ENCODE measurements at places on chromosomes 1 and 21.

GRCh38 chr1:77686796-77687518 is 4.5 kb upstream of the ZZZ3 start:
- DNase-seq, result no peak

DNA sequence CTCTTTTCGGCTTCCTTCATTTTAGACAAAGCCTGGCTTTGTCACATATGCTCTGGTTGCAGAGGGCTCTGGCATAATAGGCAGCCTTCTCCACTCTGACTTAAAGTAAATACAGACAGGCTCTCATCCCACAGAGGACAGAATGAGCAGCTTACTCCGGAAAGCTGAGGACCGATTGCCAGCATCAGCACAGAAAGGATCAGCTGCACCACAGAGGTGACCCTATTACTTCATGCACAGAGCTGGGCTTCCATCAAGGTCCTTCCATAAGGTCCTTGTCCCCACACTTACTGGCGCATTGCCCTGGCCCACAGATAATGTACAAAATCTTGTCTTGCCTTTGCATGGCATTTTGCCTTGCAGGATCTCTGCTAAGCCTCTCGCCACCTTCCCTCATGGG is 67.6 kb downstream of the SEC16B start:
- DNase-seq, result no peak

- DNase-seq, result no peak
Observed at GRCh38 chr1:234710381-234710780, 100.4 kb upstream of the IRF2BP2 start.

GRCh38 chr21:25997788-25998611 is 172.6 kb downstream of the APP start:
- DNase-seq, result no peak

- DNase-seq, result no peak
Observed at GRCh38 chr21:27406300-27407009, 439.6 kb upstream of the ADAMTS5 start.

DNA sequence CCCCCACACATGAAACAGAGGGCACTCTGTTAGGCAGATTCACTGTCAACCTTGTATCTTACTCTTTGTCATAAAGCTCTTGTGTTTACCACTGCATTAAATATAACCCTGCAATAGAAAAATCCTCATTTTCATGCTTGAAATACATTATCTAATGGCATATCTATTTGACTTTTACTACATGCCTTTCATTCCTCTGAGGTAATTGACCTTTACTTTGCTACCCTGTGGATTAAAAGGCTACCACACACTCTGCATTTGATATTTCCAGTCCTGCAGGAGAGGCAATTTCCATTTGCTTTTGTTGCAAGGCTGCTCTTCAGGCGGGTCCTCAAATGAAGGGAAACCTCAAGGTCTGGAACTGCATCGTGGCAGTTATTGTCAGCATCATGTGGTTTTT is 238.0 kb downstream of the NTNG1 start:
- no peak for DNase-seq

DNA sequence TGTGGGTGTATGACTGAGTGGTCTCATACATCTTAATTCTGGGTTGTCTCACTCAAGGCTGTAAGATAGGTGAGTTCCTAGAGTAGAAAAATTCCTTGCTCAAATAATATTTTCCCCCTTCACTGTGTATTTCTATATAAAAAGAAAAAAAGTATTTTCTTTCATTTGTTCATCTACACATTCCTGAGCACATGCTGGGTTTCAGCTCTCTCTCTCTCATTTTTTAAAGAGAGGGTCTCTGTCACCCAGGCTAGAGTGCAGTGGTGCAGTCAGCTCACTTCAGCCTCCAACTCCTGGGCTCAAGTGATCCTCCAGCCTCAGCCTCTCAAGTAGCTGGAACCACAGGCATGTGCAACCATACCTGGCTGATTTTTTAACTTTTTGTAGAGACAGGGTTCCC is 22.0 kb downstream of the DDI2 start:
- DNase-seq, result no peak

DNA sequence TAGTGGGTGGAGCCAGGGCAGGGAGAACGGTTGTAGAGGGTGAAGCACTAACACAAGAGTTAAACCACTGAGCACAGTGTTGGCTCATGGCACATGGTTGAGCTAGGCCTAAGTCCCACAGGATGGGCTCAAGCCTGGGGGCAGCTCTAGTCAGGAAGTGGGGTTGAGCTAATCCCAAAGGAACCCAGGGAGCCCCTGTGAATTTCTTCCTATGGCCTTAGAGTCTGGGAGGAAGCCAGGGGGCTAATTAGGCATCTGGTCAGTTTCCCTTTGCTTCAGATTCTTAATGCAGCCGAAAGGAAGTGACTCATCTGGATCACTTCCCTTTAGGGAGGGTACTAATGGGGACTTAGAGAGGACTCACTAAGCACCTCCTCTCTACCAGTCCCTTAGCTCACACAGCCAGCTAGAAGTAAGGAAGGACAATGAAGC is 10.1 kb downstream of the CFAP45 start:
- DNase-seq, result peak; percentile 54

DNA sequence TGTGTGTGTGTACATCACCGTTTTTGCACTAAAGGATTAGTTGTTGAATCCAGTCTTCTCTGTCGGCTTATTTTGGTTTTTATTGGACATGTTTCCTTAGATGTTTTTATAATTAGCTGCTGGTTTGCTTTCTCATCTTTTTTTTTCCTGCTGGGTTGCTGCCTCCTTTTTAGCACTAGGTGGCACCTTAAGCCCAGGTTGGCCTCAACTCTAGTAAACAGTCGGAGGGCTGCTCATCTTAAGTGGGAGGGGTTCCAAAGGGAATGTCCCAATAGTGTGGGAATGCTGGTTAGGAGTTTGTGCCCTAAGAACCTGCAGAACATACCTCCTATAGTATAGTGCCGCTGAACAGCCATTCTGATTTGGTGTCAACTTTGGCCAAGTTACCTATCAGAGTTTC is 570.1 kb upstream of the CXADR start:
- no peak for DNase-seq

GRCh38 chr1:245229051-245229450 is 74.3 kb downstream of the KIF26B start:
- DNase-seq, result no peak

DNA sequence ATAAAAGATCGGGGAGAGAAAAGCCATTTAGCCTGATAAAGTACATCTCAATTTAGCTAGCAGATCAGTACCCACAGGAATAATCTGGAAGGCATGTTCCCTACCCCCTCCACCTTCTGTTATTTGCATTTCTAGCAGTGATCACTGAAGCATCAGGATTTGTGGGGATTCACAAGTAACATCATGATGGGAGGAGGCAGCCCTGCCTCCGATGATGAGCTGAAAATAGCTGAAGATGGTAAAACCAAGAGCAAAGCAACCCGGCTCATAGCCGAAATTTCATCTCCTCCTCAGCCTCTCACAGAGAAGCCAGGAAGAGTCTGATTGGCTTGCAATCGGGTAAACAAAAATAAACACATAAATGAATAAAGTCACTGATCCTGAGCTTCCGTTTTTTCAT is 2.4 kb downstream of the CCSAP start:
- DNase-seq, result no peak

DNA sequence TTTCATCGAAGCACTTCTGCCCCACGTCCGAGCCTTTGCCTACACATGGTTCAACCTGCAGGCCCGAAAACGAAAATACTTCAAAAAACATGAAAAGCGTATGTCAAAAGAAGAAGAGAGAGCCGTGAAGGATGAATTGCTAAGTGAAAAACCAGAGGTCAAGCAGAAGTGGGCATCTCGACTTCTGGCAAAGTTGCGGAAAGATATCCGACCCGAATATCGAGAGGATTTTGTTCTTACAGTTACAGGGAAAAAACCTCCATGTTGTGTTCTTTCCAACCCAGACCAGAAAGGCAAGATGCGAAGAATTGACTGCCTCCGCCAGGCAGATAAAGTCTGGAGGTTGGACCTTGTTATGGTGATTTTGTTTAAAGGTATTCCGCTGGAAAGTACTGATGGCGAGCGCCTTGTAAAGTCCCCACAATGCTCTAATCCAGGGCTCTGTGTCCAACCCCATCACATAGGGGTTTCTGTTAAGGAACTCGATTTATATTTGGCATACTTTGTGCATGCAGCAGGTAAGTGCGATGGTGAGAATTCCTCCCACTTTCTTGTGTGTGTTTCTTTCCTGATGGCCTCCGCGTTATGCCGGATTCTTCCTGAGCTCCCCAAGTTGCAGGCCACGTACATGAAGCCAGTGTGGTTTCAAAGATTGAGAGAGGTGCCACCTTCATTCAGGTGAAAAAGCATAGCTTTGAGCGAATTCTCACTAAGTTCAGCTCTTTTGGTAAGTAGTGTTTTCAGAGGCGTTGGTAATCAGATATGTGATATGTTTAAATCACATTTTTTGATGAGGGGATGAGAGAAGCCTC is 6.0 kb downstream of the NFIA start:
- DNase-seq, result no peak

- no peak for DNase-seq
Observed at GRCh38 chr1:21302747-21303715, 12.8 kb upstream of the ECE1 start.

DNA sequence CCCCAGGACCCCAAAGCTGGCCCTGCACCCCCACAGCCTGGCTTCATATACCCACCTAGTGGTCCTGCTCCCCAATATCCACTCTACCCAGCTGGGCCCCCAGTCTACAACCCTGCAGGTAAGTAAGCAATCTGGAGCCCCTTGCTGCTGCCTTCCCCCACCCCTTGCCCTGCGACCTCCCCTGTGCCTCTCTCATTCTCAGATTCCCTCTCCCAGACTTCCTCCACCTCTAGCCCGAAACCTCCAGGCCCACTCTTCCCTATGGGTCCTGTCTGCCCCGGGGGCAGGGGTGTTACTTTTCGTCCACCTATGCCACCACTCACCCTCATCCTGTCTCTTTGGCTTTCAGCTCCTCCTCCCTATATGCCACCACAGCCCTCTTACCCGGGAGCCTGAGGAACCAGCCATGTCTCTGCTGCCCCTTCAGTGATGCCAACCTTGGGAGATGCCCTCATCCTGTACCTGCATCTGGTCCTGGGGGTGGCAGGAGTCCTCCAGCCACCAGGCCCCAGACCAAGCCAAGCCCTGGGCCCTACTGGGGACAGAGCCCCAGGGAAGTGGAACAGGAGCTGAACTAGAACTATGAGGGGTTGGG is 2.9 kb downstream of the SHISA4 start:
- DNase-seq, result no peak

GRCh38 chr1:32998064-32998463 is 33.5 kb upstream of the RNF19B start:
- DNase-seq, result no peak

- peak; percentile 24 for DNase-seq
Observed at GRCh38 chr1:167221738-167222610, 1.3 kb downstream of the POU2F1 start.

- DNase-seq, result peak; percentile 52
Observed at GRCh38 chr1:47192458-47193384, 2.9 kb upstream of the PDZK1IP1 start.

GRCh38 chr1:54768093-54768492 is 3.8 kb upstream of the PARS2 start:
- no peak for DNase-seq

DNA sequence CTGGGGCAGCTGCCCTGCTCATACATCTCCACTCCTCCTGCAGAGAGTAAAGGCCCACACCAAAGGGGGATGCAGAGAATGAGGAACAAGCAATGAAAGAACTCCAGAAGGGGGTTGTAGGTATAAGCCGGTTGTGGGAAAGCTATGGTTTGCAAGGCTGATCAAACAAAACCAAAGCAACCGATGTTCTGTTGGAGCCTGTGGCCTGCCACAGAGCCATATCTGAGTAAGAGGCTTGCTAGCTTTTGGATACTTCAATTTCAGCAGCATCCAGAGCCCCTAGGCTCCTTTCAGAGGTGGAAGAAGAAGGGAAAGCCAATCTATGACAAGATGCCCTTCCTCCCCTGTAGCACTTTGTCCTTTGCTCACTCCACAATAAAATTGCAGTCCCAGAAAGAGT is 163.2 kb downstream of the RRAGC start:
- DNase-seq, result no peak

- DNase-seq, result no peak
Observed at GRCh38 chr1:203402629-203403337, 51.9 kb upstream of the FMOD start.

DNA sequence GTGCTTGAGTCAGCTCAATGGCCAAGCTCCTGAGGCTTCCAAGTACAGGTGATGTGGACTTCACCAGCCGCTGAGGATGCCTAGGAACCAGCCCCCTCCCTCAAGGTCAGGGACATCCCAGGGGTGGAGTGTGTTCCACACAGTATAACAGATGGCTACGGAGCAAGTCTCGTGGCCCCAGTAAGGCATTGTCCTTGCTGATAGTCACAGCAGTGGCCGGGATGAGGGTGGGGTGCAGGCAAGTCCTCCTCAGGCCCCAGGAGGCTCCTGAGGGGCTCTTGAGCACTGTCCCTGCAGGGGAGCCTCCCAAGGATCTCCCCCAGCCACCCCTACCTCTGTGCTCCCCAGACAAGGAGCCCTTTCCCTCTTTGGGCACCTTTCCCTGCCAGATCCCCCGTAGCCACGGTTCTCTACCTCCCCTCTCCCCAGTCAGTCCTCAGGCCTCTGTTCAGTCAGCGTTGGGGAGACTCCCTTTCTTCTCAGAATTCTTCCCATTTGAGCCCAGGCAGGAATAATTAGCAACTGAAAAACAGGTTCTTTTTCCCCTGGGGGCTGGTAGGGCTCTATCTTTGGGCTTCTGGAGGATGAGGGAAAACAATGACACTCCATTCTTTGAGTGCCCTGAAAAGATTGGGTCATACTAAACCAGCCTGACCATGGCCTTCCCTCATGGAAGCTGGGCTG is 7.1 kb upstream of the THEM5 start:
- no peak for DNase-seq

- DNase-seq, result no peak
Observed at GRCh38 chr1:61269602-61270001, 187.2 kb downstream of the NFIA start.
